ENCODE measurements at places on chromosomes 4 and X.

- DNase-seq = no peak
These were observed 11.5 kb downstream of the LIAS start for GRCh38 chr4:39470402-39470801.

DNA sequence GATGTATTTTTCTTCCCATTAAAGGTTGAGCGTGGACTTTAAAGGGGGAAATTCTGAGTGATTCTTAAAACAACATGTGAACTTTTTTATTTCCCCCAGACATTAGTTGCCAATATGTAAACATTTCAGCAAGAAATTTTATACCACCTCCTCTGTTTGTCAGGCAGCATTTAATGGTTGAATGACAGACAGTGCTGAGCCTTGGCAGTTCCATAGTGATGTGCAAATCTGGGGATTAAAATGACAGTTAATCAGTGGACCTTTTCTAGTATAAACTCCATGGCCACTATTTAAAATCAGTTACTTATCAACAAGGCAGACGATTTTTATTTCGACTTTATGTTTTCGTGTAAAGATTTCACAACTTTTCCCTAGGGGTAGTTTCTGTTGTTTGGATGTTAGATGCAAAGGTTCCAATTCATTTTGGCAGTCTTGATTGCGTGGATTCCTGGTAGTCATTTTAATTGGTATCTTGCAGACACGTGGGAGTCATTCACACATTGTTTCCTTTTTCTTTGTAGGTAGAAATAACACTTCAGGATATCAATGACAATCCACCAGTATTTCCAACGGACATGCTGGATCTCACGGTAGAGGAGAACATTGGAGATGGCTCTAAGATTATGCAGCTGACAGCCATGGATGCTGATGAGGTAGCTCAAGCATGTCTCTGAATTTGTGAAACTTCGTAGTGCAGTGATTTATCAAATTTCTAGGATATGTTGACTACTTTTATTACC lies 83.7 kb downstream of the FAT4 start:
- no peak for DNase-seq

- no peak for DNase-seq
These were observed 12.9 kb downstream of the TMEM154 start for GRCh38 chr4:152666946-152667345.

DNA sequence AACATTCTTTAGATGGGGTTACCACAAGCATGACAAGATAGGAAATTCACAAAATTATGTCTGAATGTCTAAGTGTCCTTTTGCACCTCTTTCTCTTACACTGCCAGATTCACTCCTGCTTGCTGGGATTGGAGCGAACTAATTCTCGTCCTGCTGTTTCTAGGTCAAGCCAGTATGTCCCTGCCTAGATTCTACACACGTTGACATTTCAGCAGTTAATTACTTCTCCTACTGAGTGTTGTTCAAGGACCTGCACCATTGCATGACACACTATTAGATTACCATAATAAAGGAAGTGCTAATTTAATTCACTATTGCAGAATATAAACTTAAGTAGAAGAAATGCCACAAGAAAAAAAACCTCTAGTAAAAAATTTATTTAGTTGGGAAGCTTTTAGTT lies 1911.7 kb downstream of the PCDH7 start:
- no peak for DNase-seq

- no peak for DNase-seq
These were observed 6.4 kb downstream of the ACE2 start for GRCh38 chrX:15594371-15594770.

- DNase-seq = no peak
These were observed 10.8 kb upstream of the RENBP start for GRCh38 chrX:153955228-153955732.

Measured in choroid plexus epithelial cell (primary cell).